ENCODE measurements at places on chromosomes 11 and 22.

DNA sequence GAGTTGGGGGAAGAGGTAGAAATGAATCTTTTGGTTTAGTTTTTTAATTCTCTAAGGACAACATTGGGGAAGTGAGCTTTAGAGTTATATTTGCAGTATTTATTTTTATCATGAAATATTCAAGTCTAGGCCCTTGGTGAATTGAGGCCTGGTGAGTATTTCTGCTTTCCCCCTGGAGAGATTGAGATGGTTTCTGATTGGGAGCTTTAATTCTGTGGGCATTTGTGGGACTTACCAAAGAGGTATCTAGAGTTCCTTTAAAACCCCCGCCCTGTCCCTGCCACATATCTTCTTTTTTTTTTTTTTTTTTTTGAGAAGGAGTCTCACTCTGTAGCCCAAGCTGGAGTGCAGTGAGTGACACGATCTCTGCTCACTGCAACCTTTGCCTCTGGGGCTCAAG is 9.6 kb downstream of the ACO2 start:
- DNase-seq, result no peak

GRCh38 chr11:128825050-128825784 is 41.9 kb downstream of the KCNJ1 start:
- DNase-seq, result no peak

DNA sequence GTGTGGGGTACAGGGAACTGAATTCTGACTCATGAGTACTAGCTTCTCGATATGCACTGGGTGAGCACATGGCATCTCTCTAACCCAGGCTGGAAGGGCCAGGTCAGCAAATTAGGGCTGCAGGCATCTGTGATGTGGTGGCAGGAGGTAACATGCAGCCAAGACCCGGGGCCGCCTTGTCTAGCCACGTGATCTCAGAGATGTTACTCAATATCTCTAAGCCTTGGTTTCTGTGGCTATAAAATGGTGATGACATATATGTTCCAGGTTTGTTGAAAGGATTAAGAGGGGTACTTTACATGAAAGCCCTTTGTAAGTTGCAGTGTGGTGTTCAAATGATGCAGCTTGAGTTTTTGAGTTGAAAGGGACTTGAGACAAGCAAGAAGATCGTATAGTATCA is 3.2 kb downstream of the ST14 start:
- no peak for DNase-seq

DNA sequence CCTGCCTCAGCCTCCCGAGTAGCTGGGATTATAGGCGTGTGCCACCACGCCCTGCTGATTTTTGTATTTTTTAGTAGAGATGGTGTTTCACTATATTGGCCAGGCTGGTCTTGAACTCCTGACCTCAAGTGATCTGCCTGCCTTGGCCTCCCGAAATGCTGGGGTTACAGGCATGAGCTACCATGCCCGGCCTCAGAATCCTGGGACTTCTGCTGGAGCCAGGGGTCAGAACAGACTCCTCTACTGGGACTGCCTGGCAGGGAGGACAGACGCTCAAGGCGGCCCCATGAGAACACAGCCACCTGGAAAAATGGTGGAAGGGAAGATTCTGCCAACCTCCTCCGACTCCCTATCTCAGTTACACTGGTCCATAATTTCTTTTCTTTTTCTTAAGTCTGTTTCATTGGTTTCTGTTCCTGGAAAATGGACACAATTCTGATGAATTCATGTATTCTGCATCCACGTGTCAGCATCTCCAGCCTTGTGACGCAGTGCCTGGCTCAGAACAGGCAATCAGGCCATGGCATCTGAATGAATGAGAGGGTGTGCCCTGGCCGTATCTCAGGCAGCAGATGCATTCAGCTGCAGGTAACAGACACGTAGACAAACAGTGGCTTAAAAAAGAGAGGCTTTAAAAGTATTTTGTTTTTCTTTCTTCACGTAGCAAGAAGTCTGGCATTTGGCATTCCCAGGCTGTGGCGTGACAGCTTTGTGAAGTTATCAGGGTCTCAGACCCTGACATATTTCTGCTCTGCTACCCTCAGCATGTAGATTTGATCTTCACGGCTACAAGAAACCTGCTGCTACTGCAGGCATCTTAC is 4.8 kb downstream of the SMIM38 start:
- DNase-seq, result no peak

DNA sequence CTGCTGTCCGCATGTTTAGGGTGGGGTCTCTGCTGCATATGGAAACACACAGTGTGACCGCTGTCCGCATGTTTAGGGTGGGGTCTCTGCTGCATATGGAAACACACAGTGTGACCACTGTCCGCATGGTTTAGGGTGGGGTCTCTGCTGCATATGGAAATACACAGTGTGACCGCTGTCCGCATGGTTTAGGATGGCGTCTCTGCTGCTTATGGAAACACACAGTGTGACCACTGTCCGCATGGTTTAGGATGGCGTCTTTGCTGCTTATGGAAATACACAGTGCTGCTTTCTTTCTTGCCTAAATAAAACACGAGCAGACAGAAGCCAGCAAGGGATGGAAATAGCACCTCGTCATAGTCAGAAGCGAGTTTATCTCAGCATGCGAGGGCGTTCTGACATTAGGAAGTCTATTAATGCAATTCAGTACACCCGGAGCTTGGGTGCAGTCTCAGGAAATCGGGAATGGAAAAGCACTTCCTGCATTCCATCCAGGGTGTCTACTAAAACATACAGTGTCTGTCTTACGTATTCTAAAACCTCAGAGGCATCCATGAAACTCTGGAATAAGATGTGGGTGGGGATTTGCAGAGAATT is 32.6 kb upstream of the TOLLIP start:
- DNase-seq, result no peak

DNA sequence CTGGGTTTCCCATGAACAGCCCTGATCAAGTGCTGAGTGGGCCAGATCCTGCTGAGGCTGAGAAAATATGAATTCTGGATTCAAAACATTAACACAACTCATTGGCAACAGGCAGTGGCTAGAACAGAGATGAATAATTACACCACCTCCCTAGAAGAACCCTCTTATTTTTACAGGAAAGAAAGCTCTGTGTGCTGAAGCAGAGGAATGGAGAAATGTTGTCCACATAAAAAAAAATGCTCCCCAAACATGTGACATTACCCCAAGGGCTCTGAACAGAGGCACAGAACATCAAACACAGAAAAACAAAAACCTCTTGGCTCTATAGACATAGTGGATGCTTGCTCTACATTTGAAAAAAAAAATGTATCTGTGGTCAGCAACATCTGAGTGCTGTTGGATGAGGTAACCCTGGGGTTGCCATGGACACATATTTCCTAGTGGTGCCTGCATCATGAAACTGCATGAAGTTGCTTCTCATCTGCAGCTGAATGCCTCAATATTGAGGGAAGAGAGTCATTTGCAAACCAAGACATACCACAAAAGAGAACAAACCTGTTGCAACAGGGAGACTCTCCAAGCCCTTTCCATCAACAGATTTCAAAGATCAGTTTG is 98.8 kb downstream of the SNX19 start:
- DNase-seq, result no peak

GRCh38 chr11:73755670-73756069 is 5.2 kb downstream of the RAB6A start:
- no peak for DNase-seq

GRCh38 chr22:30077279-30077880 is 2.9 kb upstream of the HORMAD2 start:
- peak; percentile 15 for DNase-seq

- DNase-seq, result no peak
Observed at GRCh38 chr22:25765016-25765367, 23.0 kb downstream of the MYO18B start.

- peak; percentile 95 for DNase-seq
Observed at GRCh38 chr11:61792310-61793082, at the start of the genes FEN1 and TMEM258. FEN1 (plus strand) TSS chr11:61792911; CDS start chr11:61795362, 2,451 bp downstream. TMEM258 (minus strand) TSS chr11:61792599; CDS start chr11:61792558, 41 bp downstream.

DNA sequence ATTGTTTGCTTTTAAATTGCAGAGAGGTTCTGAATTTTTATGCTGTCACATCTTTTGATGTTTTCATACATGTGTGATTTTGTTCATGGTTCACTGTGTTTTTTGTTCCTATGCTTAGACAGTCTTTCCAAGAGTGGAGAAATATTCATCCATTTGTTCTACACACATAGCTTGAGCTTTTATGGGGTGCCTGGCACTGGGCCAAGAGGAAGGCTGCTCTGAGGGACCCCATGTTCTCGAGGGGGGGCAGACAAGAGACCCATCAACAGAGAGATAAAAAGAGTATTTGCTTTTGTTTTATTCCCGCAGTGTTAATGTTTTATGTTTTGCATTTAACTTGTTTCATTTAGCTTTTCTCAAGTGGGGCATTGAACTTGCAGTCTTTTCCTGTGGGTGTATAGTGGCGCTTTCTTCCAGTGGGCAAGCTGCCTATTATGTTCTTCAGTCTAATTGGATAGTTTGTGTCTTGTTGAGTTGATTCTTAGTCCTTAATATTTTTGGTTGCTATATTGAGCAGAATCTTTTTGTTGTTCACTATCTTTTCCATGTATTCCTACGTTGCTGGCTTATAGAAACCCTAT is 57.7 kb downstream of the CABIN1 start:
- no peak for DNase-seq

GRCh38 chr11:120571476-120571875 is 59.9 kb downstream of the GRIK4 start:
- DNase-seq, result no peak

GRCh38 chr22:29332886-29333496 is 17.5 kb upstream of the RASL10A start:
- DNase-seq, result no peak

DNA sequence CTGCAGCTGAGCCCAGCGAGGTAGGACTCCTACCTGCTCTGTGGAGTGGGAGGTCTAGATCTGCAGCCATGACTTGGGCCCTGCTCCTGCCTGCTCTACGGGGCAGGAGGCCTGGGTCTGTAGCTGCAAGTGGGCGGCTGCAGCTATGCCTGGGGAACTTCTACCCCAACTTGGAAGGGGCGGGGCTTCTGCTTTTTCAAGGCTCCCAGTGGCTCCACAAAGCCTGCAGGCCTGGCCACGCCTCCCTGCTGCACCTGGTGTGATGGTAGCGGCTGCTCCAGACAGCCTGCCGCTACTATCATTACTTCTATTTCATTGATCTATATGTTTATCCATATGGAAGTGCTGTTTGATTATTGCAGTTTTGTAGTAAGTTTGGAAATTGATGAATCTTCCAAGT is 121.2 kb downstream of the NELL1 start:
- DNase-seq, result no peak

- DNase-seq, result no peak
Observed at GRCh38 chr11:125402435-125402834, 93.6 kb downstream of the FEZ1 start.

DNA sequence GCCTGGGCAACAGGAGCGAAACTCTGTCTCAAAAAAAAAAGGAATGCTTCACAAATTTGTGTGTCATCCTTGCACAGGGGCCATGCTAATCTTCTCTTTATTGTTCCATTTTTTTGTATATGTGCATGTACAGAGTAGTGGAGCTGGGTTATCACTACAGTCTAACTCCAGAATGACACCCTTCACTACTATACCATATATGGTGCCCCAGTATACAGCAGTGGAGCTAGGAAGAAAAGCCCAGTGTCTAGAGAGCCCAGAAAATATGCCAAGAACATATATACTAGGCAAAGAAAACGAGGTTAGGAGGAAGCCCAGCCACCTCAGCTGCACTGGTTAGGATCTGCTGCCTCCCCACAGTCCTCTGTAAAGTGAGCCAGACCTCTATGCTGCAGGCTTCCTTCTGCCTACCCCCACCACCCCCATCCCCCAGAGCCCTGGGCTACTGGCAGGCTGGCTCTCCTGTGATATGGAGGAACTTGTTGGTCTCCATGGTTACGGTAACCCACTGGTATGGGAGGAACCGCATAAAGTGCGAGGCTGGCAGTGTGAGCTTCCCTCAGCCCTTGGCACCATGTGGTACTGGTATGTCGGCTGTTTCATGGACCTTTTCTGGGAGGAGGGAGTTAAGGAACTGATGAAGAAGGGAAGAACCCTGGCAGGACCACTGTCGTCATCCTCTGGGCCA is 34.3 kb downstream of the RCOR2 start:
- no peak for DNase-seq

Data from SK-N-DZ (cell line).